ENCODE measurements at places on chromosomes 11 and 22.

DNA sequence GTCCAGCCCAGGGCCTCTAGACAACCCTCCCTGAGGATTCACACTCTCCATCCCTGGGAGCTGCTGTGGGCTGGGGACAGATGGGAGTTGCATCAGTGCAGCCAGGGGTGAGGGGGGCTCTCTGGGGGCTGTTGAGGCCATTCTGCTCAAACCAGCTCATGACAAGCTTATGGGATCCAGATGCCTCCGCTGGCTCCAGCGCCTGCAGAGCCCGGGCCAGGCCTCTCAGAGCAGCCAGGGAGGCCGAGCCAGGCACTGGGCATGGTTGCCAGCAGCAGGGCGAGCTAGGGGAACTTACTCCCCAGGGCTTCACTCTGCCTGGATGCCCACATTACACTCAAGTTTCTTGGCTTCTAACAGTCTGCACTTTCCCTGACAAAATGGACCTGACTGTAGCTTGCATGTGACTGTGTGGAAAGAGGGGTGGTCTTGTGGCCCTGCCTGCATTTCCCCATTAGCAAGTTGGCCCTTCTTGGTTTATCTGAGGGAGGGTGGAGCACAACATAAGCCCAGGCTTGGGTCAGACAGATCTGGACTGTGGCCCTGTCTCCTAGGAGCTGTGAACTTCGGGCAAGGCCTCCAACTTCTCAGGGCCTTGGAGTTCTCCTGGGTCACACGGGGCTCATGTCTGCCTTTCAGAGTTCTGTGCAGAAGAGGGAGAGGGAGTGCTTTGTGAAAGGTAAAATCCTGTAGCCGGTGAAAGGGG lies 34.5 kb upstream of the CYB5R3 start:
- no peak for DNase-seq

GRCh38 chr22:50101870-50102565 lies 12.2 kb downstream of the MOV10L1 start:
- peak; percentile 16 for DNase-seq

- no peak for DNase-seq
Measured at GRCh38 chr11:102596578-102596977, 28.6 kb downstream of the MMP20 start.

DNA sequence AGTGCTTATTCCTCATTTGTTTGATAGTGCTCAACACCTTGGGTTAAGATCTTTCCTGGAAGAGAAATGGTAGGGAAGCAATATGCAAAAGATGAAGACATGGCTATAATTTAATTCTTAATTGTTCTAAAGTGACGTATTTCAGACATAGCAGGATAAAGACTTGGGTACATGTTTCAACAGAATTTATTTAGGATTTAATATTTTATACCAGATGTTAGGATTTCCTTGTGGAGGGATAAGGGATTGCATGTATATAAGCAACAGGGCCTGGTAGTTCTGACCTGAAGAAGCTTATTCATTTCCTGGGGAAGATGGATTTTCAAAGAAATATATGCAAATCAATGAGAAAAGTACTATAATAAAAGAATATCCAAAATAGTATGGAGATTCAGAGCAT lies 163.8 kb downstream of the FAT3 start:
- DNase-seq = no peak

DNA sequence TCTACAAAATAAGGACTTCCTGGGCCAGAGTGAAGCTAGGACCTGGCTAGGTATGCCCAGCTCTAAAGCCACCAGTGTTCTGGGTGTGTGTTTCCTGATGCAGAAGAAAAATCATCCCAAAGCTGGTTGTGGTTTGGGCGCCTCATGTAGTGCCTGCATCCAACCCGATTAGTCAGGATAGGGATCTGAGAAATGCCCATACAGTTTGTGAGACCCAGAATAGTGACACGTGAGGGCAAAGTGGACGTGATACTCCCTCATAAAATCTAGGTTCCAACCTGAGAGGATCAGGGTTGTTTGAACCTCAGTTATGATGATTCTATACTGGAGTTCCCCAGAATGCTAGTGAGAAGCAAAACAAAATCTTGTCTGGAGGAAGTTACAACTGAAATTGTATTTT lies 238.4 kb downstream of the TBC1D22A start:
- DNase-seq = no peak

- DNase-seq = peak; percentile 64
Measured at GRCh38 chr11:114280696-114281095, 15.5 kb upstream of the NNMT start.

DNA sequence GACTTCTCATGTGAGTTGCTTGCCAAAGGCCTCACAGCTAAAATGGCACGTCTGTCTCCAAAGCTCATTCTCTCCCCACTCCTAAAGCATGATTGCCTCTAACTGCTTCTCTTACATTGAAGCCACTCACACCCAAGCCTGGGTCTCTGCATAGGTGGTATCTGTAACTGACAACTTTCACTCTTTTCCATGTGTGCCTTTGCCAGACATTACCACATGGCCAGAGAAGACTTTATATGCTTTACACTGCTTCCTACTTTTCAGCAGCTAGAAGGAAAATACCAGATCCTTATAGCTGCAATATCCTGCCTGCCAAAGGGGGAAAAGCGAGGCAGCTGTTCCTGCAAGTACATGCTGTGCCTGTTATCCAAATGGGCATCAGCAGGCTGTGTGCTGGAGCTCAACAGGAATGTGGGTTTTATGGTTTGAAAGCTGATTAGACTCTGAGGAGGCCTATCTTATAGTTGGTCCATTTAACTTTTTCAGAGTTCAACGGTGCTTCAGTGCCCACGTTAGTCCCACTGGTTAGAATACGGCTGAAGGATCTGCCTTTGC lies 547.1 kb downstream of the RAB38 start:
- DNase-seq = no peak
